T-helper 1 cell treated with Interleukin-12 subunit alpha and Interleukin-12 subunit beta and Interleukin-4 antibody, amounts not matched to agents 30 ng/mL and 1 ng/mL, for 36 hours (primary cell): ENCODE measurements at places on chromosomes 7 and 10. TPM values are rescaled to one million over a fixed set of nuclear protein-coding genes. Genes with fewer than 3 reads are reported as not detected.

Gene SPACDR
- 2.5 and 2.9 TPM in 2 replicates for total RNA-seq

Gene ENTPD7
- total RNA-seq, result 9.4 and 9.5 TPM in 2 replicates

Gene OGDHL
- total RNA-seq, result 0.12 TPM in 1 of 2 replicates, not detected in the other

Gene LIPK
- not detected in 2 replicates for total RNA-seq

Gene AKR1C4
- not detected in 2 replicates for total RNA-seq
